Heart left ventricle (tissue), 16 donors: ENCODE measurements at places on chromosomes 16 and 17. TPM values are rescaled to one million over a fixed set of nuclear protein-coding genes. Genes with fewer than 3 reads are reported as not detected.

- H3K27me3 ChIP-seq: peaks cover 5% of the 10 kb centered on the region
- H3K4me3 ChIP-seq: no peak within 1 kb of the TSS
- no peaks in the 10 kb centered on the region for H3K36me3 ChIP-seq
- DNase-seq: no peak
Measured at GRCh38 chr17:63911041-63911635, at the start of gene CSHL1. Gene CSHL1, minus strand, starts transcription at chr17:63911258. Its CDS starts 62 bp downstream, at chr17:63911196.

DOC2B gene
- 7.8 TPM for total RNA-seq

SEZ6 gene
- total RNA-seq: not detected

DNA sequence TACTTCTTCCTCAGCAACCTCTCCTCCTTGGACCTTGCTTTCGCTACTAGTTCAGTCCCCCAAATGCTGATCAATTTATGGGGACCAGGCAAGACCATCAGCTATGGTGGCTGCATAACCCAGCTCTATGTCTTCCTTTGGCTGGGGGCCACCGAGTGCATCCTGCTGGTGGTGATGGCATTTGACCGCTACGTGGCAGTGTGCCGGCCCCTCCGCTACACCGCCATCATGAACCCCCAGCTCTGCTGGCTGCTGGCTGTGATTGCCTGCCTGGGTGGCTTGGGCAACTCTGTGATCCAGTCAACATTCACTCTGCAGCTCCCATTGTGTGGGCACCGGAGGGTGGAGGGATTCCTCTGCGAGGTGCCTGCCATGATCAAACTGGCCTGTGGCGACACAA is 429 bp downstream of the OR2C1 start:
- no peaks in the 10 kb centered on the region for H3K4me1 ChIP-seq
- no peaks in the 10 kb centered on the region for H3K36me3 ChIP-seq
- no peaks in the 10 kb centered on the region for H3K27me3 ChIP-seq
- no peak for DNase-seq
- no peak overlapping the region for H3K4me3 ChIP-seq

GRCh38 chr17:77180503-77181357 is 40.0 kb downstream of the SEC14L1 start:
- H3K4me3 ChIP-seq: no peak overlapping the region
- no peaks in the 10 kb centered on the region for H3K36me3 ChIP-seq
- peaks cover 20% of the 10 kb centered on the region for H3K4me1 ChIP-seq
- peak overlapping the region; percentile 24 for H3K27ac ChIP-seq
- H3K27me3 ChIP-seq: no peaks in the 10 kb centered on the region

GRCh38 chr17:47663912-47664623 is 14.3 kb downstream of the KPNB1 start:
- H3K27ac ChIP-seq: no peak overlapping the region
- H3K4me3 ChIP-seq: no peak overlapping the region
- H3K4me1 ChIP-seq: no peaks in the 10 kb centered on the region

GRCh38 chr17:82396601-82397435 is 21.3 kb upstream of the HEXD start:
- H3K27ac ChIP-seq: no peak overlapping the region
- peaks cover 26% of the 10 kb centered on the region for H3K36me3 ChIP-seq
- H3K4me3 ChIP-seq: no peak overlapping the region
- DNase-seq: peak; percentile 62
- peaks cover 27% of the 10 kb centered on the region for H3K4me1 ChIP-seq

CEMP1 gene
- not detected for total RNA-seq

- H3K4me1 ChIP-seq: peaks cover 51% of the 10 kb centered on the region
- no peaks in the 10 kb centered on the region for H3K27me3 ChIP-seq
- DNase-seq: peak; percentile 20
- H3K36me3 ChIP-seq: no peaks in the 10 kb centered on the region
- H3K27ac ChIP-seq: peak overlapping the region; percentile 46
Measured at GRCh38 chr16:383326-384051, 1.7 kb upstream of the PGAP6 start.

GRCh38 chr16:85207357-85207921 is 95.2 kb upstream of the CIBAR2 start:
- H3K27ac ChIP-seq: peak overlapping the region; percentile 73
- H3K36me3 ChIP-seq: no peaks in the 10 kb centered on the region
- H3K4me1 ChIP-seq: peaks cover 17% of the 10 kb centered on the region
- no peaks in the 10 kb centered on the region for H3K27me3 ChIP-seq

DNA sequence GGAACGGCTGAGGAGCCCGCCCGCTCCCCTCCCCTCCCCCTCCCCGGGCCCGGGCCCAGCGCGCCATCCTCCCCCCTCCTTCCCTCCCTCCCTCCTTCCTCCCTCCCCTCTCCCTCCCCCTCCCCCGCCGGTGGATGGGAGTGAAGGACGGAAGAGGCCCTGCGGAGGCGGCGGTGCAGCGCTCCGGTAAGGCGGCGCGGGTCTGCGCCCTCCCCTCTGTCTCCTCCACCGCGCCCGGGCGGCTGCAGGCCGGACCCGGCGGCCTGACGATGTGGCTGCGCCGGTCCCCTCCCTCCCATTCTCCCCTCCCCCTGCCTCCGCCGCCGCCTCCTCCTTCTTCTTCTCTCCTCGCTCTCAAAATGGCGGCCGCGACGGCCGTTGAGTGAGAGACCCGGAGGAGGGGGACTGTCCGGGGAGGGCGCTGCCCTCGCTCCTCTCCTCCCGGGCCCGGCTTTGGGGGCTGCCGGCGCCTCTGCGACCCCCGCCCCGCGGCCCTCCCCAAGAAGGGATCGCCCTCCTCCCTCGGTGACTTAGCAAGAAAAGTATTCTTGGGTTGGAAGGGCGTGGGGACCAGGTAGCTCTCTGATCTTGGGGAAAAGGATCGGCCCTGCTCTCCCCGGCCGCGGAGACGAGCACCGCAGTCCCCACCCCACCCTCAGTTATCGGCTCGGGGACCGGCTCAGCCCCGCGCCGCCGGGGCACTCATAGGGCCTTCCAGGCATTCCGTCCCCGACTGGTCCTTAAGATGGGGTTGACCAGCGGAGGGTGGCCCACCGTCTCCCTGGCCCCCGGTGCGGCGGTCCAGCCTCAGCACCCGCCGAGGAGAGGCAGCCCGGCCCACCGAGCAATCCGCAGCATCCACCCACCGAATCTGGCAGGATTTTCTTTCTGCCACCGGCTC is 617 bp downstream of the PAFAH1B1 start:
- no peaks in the 10 kb centered on the region for H3K27me3 ChIP-seq
- H3K4me3 ChIP-seq: peak overlapping the region; percentile 94
- H3K4me1 ChIP-seq: peaks cover 52% of the 10 kb centered on the region
- DNase-seq: peak; percentile 88
